GM18507 (cell line): ENCODE measurements at places on chromosomes 1 and 21.

GRCh38 chr21:20163167-20163566 lies 835.0 kb upstream of the NCAM2 start:
- no peak for DNase-seq

GRCh38 chr1:166330096-166330495 lies 163.3 kb upstream of the FAM78B start:
- DNase-seq, result no peak

DNA sequence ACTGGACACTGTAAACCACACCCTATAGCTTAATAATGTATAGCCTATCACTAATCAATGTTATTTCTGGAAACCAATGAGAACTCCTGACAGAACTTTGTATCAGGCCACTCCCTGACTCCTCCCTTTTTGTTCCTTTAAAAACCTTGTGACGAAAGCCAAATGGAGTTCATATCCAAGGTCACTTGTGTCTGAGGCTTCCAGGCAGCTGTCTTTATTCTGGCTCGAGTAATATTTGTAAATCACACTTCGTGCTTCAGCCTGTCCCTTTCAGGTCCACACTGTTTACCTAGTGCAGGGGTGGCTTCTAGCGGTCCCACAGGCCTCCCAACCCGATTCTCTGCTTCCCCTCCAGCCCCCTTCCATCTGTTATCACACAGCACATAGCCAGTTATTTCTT lies 16.2 kb upstream of the CAPN9 start:
- no peak for DNase-seq

- DNase-seq, result no peak
These were observed 46.2 kb upstream of the PALMD start for GRCh38 chr1:99599678-99600175.

DNA sequence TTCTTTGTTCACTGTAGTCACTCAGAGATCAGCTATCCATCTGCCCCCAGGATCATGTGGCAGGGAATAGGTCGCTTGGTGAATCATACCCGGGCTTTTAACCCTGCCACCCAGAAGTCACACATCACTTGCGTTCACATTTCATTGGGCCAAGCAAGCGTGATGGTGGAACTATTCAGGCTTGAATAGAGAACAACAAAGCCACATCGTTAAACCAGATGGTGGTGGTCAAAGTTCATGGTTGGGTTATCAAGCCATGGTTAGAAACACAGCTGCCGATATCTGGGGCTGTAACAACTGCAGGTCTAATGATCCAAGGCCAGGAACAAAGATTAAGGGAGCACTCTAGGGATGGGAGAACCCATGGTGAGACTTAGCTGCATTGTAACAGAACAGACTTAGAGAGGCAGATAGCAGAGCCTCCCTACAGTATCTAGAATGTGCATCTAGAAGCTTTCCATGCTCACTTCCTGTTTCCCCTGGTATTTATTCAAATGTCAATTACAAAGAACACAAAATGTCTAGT lies 40.0 kb upstream of the PTPRC start:
- DNase-seq, result no peak

DNA sequence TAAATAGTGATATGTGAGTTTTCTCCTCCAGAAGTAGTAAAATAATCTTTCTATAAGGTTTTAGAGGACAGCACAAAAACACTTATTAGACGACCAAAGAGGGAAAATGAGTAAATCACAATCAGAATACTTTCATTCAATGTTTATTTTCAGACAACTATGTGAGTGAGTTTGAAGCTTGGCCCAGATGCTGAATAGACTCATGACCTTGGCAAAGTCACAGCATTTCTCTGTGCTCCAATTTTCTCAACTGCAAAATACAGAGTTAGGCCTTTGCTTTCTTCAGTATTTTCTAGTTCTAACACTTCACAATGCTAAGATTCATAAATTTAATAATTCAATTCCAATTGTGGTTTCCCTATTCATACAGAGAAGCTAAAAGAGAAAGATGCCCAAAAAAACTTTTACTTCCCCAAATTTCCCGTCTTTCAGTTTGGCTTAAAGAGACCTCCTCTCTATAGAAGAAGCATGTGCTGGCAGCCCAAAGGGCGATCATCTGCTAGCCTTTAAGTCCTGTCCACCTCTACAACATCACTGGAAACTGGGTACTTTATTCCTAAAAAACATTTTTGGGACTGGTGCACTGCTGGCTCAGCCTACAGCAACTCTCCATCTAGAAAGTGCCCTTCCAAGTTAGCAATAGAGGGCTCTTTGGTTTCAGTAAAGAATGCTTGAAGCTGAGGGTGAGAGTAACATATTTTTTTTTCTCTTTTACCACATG lies 116.8 kb upstream of the GORAB start:
- DNase-seq, result no peak

DNA sequence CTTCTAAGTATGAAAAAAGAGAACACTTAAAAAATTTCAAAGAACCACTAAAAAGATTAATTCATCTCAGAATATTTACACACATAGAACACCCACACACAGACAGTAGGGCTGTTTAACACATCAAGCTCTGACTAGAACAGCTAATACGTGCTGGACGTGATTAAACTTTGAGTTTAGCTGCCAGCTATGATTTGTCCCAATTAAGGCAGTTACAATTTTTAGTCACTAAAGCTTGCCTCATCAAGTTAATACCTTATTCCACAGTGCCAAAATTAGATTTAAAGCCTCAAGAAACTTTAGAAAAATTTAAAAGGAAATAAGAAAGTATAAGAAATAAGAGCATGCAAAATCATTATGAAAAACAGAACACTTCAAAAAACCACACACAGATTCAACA lies 18.9 kb downstream of the SLC16A1 start:
- DNase-seq, result no peak

DNA sequence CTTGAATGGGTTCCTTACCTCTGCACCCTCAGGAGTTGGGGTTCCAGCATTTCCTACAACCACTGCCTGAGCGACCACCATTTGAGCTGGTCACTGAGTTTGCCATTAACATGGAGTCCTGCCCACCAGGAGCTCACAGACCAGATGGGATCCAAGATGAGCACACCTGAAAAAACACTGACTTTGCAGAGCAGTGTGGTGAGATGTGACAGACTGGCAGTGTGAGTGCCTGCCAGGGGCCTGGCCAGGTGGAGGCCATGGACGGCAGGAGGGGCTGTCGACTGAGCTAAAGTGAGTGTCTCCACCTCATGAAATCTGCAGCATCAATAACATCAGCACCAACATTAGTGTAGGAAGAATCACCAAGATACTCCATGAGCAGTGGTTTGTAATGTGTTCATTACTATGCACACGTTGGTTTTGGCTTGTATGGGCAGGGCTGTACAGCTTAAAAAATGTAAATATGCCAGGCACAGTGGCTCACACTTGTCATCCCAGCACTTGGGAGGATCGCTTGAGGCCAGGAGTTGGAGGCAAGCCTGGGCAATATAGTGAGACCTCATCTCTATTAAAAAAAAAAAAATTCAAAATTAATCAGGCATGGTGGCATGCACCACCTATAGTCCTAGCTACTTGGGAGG lies 12.2 kb upstream of the MIXL1 start:
- DNase-seq, result no peak

DNA sequence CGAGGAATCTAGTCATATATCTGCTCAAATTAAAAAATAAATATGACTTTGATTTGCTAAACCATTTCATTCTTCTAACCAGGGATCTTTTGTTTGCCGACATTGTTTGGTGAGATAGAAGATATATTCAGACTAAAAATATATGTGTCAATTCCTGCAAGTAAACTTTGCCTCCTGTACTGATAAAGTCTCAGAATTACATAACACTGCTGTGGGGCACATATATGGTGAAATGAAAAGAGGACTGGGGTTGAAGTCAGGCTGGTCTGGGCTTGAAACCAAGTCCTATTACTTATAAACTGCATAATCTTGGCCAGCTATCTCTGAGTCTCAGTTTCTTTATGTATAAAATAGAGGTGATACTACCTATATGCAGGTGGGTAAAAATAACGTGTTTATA lies 9.8 kb downstream of the SCMH1 start:
- no peak for DNase-seq
